Activated CD8-positive, alpha-beta T cell treated with anti-CD3 and anti-CD28 coated beads for 36 hours (primary cell): ENCODE measurements at places on chromosomes 1 and 21. TPM values are rescaled to one million over a fixed set of nuclear protein-coding genes. Genes with fewer than 3 reads are reported as not detected.
A peak's percentile ranks its signal among the peaks of the same experiment; 100 is the strongest.

DNA sequence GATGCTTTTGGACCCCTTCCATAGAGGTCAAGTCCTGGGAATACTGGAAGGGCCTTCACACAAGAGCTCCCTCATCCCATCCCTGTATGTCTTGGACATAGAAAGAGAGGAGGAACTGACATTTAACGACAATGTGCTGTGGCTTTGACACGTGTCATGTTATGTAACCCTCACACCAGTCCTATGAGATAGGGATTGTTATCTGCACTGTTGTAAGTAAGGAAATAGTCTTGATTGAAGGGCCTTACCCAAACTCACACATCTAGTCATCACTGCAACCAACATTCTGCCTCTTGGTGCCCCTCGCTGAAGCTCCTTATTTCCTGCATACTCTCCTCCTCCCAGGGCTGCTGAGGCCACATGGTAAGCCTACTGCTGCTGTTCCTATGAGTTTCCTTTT lies 63.7 kb upstream of the ANGPTL1 start:
- DNase-seq, result no peak

- DNase-seq, result no peak
Observed at GRCh38 chr1:8216005-8216404, 101.9 kb upstream of the SLC45A1 start.

DNA sequence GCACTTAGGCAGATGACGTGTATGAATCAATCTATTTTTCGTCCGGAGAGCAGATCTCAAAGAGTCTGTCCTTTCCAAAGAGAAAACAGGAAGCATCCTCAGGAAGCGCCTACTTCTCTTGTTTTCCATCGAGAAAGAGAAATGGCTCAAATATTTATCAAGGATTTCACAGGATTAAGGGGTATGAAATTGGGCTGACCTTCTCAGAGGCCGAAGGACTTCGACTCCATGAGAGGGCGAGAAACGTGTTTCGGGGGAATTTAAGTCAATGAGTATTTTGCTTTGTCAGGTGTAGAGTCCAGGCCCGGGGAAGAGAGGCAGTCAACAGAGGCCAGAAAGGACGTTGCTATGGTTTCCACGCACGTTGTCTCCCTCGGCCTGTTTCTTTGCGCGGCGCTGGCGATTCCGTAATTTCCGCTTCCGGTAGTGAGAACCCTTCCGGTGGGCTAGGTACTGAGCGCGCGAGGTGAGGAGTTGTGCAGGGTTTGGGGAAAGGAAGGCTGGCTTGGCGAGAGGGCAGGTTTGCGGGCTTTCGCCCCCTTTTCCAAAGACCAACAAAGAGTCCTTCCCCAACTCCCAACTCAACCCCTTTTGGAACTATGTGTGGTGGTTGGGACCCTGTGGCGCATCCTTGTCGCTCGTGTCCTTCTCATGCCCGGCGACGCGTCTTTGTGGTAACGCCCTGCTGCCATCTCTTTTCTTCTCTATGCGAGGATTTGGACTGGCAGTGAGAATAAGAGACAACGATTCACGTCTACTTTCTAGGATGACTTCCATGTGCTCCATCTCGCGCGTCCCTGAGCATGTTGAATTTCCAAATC lies at the start of gene MRPS21:
TSS of gene MRPS21 (plus strand) at position 429 of the 821 bp plus-strand sequence. CDS start 506 bp downstream, outside the sequence.
- peak; percentile 94 for DNase-seq

DNA sequence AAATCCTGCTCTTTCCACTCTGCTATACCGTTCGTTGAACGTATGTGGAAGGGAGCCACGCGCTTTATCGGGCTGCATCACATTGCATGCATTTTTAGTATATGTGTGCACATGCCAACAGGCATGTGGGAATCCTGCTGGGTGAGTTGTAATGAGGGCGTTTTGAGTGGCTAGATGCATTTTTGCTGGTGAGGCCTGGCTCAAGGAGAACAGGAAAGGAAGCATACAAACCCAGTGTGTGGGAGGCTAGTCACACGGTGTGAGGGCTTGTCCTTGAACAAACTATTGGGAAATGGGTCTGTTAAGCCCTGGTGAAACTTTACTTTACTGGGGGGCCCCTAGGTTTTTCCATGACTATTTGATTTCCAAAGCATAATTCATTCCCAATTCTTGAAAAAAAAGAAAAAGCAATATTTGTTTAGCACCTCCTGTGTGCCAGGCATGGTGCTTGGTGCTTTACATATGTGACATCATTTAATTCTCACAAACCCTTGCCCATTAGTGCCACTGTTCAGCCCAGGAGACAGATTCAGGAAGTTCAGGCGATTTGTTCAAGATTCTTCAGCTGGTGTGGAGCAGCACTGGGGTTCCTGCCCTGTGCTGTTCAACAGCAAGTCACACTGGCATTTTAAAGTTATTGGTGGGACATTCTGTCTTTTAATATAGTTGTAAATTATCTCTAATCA lies 25.6 kb upstream of the JUN start:
- no peak for DNase-seq

GRCh38 chr1:39407896-39408640 lies 83.4 kb upstream of the BMP8A start:
- peak; percentile 16 for DNase-seq

- no peak for DNase-seq
Observed at GRCh38 chr1:240800291-240800690, 188.3 kb upstream of the GREM2 start.

DNA sequence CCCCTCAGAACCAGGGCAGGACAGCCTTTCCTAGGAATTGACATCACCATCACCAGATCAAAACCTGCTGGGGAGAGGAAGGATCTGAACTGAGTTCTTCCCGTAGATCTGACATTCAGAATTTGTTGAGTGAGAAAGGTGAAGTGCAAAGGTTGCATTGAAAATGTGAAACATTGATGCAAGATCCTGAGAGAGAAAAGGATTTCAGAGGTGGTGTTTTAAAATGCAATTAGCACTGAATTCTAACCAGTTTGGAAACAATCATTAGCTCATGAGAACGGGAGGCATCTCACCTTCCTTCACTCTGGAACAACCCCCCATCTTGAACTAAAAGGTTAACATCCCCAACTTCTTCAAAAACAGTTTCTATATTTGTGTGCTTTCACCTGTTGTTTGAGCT lies 20.4 kb downstream of the LMO4 start:
- DNase-seq, result no peak

- DNase-seq, result no peak
Observed at GRCh38 chr1:1198423-1199140, 7.8 kb downstream of the TNFRSF18 start.

DNA sequence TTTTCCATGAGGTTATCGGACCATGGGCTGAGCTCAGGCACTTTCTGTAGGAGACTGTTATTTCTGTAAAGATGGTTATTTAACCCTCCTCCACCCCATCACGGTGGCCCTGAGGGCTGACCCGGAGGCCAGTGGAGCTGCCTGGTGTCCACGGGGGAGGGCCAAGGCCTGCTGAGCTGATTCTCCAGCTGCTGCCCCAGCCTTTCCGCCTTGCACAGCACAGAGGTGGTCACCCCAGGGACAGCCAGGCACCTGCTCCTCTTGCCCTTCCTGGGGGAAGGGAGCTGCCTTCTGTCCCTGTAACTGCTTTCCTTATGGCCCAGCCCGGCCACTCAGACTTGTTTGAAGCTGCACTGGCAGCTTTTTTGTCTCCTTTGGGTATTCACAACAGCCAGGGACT lies 2.6 kb upstream of the CCDC28B start:
- no peak for DNase-seq

DNA sequence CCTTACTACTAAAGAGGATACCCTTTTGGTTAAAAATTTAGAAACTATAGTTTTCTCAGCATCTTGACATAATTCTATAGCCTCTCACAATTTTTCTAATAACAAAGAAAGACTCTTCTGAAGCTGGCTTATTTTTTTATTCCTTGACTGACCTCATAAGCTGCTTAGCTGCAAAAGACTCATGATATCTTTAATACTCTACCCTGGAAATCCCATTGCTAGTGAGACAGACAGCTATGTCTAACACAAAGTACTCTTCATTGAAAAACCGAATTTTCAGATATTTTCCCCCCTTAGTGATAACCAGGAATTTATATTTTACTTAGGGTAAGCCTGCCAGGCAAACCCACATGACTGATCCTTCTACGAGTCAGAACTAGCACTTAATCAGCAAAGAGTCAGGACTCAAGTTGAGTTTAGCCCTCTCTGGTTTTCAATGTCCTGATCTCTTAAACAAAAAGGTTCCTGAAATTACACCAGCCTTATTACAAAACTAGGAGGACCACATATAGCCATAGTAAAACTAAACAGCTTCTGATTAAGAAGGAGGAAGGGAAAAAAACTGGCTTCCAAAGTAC lies 56.9 kb downstream of the ENAH start:
- no peak for DNase-seq

DNA sequence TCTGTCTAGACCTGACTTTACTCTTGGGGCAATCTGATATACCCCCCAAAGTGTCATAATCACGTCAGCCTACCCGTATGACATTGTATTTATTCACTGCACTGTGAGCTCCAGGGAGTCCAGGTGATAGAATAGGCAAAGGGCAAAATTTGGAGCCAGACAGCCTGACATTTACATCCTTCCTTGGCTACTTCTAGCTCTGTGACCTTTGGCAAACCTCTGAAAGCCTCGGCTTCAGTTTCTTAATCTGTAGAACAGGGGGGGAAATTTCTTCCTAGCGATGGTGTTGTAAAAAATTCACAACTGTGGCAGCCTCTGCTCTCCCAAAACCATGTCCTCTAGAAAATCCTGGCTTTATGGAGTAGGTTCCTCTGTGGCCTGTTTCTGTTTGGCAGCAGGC lies 240.9 kb downstream of the KIF26B start:
- DNase-seq, result no peak

DNA sequence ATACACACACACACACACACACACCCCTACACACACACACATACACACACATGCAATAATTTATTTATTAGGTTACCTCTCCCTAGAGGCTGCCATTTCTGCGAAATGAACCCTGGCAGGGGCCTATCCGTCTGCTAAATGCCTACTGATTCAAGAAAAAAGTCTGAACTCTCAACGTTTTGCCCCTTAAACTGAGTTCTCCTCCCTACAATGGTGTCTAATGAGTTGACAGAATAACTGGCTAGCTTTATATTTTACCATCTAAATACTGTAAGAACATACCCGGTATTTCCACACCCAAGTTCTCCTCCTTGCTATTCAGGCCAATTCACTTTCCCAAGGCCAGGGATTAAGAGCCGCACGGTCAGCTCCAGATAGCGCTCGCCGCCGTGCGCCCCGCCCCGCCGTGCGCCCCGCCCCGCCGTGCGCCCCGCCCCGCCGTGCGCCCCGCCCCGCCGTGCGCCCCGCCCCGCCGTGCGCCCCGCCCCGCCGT lies 339 bp upstream of the RNPC3 start:
- peak; percentile 3 for DNase-seq

DNA sequence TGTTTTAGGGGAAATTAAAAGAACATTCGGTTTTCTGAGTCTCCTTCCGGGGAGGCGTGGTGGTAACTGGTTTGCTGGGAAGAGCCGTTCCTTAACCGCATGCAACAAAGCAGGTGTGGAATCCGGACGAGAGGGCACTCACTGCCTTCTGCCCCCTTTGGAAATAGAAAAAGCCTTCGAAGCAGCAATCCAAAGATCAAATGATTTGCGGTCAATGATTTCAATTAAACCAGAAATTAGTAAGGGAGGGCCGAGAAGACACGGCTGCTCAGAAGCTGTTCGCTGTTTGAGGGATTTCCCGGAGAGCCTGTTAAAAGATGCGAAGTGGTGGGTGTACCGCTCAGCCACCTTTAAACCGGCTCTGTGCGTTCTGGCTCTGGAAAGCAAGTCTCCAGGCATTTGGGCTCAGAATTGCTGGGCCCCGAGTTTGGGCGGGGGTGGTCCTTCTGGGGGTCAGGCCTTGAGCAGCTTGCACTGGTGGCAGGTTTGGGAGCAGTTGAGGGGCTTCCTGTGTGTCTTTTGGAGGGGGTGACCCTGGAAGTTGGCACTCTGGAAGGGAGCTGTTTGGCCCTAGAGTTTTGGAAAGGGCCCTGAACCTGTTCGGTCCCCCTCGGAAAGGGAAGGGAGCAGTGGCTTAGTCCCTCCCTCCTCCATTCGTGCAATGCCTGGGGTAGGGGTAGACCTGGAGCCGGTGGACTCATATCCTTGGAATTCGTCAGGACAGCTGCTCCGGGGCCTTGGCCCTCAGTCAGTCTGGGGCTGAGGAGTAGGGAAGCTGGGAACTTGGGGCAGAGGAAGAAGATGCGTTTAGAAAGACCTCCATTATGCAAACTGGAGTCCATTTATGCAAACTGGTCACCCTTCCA lies 3.1 kb downstream of the SIM2 start:
- no peak for DNase-seq

DNA sequence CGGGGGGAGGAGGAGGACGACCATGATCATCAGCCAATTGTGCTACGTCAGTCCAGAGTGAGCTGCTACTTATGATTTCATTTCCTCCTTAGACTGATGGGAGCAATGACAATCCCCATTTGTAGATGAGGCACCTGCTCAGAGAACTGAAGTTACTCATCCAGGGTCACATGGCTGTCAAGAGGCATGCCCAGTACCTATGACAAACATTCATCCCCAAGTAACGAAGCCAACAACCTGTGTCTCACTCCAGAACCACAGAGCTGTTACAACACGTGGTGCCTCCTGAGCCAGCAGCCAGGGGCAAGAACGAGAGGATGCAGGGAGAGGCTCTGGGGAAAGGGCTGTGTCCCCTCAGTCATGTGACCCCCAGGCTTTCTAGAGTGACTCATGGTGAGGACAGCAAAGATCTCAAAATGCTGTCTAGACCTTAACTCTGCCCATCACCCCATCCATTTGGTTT lies 93.6 kb downstream of the SIM2 start:
- DNase-seq, result peak; percentile 6

GRCh38 chr21:38083535-38083934 lies 167.3 kb upstream of the KCNJ6 start:
- DNase-seq, result no peak

GRCh38 chr1:26833432-26834405 lies 7.2 kb downstream of the ZDHHC18 start:
- peak; percentile 95 for DNase-seq

DNA sequence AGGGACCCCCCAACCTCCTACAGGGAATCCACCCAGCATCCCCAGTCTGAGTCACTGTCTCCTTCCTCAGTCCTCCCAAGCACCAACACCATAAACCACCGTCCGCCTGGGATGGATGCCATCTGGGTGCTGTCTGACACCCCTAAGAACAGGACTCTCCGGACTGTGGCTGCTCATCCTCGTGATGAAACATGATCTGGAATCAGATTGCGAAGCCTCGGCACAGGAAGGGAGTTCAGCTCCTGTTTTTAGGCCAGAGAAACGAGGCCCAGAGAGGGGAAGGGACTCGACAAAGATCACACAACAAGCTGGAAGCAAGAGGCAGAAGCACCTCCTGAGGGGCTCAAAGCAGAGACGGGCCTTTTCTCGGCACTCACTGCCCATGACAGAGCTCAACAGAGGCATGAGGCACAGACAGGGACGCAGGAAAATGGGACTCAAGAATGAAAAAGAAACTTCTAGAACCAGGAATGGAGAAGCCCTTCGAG lies 8.4 kb downstream of the KCNN3 start:
- no peak for DNase-seq

Gene KRTAP10-6
- not detected for total RNA-seq

Gene RPS6KA1
- 139 TPM for total RNA-seq

Gene PODN
- not detected for total RNA-seq

Gene AK5
- total RNA-seq, result 5.6 TPM

Gene LYPD8
- not detected for total RNA-seq

Gene CLCA1
- not detected for total RNA-seq

Gene SFN
- 0.59 TPM for total RNA-seq

Gene HES2
- 0.29 TPM for total RNA-seq
